T47D (cell line): ENCODE measurements at places on chromosomes 6 and 20.

DNA sequence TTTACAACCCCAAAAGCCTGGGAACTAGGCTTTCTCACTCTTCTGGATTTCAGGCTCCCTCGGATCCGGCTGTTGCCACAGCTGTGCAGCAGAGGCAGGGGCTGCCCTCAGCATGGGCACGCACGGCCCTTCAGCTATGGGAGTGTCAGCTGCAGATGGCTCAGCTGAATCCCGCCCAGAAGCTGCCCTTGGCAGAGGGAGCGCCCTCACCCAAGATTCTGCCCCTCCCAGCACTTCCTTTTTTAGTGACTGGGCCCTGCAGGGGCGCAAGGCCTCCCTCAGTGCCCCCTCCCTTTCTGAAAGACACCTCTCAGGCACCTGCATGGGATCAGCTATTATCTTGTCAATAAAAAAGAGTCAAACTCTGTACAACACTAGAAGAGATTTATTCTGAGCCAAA, 67.9 kb upstream of the THBS2 start:
- DNase-seq = no peak

DNA sequence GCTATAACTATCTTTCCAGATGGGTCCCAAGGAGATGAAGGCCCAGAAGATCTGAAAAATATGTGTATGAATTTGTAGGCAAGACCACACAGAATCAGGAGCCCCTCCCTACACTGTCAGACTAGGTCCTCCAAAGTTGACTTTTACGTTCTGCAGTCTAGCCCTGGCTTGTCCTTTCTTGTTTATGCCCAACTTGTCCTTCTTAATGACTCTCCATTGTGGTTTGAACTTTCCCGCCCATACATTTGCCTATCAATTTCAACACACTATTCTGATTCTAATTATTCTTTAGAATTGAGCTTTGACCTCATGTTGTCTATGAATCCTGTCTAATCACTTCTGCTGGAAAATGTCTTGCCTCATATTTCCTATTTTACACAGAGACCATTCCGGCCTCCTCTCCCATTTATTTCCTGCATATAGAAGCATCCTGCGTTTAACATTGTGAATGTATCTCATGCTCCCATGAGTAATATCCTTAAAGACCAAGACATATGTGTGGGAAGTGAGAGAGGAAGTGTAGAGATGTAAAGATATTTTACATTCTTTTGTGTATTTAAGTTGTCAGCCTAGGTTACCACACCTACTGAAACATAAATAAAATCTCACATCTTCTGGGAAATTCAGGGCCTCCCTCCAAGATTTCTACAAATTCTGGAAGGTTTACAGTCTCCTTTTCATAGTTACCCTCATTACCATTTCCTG, 348.3 kb downstream of the BCKDHB start:
- no peak for DNase-seq

GRCh38 chr20:17925141-17925939, 43.3 kb downstream of the SNX5 start:
- no peak for DNase-seq

- DNase-seq = no peak
Measured at GRCh38 chr6:154783229-154783628, 50.0 kb downstream of the SCAF8 start.

GRCh38 chr6:17318435-17319165, 37.4 kb downstream of the RBM24 start:
- DNase-seq = no peak

- no peak for DNase-seq
Measured at GRCh38 chr6:159983641-159984080, 14.8 kb downstream of the IGF2R start.

DNA sequence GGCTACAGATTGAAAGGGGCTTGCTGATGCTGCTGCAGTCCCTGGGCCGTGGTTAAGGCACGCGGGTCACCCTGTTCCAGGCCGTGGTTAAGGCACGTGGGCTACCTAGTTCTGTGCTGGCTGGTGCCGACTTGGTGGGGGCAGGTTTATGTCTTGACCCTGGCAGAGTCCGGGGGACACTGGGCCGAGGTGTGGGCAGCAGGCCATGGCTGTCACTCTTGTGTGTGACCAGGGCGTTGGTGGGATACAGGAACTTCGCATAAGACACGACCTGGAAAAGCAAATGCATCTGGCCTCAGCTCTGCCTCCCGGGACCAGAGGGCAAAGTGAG, 6.4 kb downstream of the RPS21 start:
- DNase-seq = no peak

GRCh38 chr20:35303382-35303734, 11.1 kb upstream of the FAM83C start:
- no peak for DNase-seq

GRCh38 chr6:2942914-2943563, 28.3 kb downstream of the SERPINB6 start:
- no peak for DNase-seq

DNA sequence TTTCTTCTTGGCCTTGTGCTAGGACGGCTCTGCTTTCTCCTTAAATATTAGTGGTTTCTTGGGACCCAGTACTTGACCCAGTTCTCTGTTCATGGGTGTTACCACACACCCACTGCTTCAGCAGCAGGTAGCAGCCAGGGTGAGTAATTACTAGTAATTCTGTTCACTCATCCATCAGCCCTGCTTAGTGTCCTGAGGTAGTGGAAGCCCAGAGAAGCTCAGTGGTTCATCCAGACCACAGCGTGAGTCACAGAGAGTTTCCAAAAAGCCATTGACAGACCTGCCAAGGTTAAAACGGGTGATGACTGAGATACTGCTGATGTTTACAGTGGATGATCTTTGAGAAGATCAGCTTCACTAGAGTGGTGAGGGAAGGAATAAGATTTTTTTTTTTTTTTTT, 51.7 kb upstream of the HINT3 start:
- no peak for DNase-seq

- no peak for DNase-seq
Measured at GRCh38 chr6:12351672-12352071, 61.5 kb downstream of the EDN1 start.

DNA sequence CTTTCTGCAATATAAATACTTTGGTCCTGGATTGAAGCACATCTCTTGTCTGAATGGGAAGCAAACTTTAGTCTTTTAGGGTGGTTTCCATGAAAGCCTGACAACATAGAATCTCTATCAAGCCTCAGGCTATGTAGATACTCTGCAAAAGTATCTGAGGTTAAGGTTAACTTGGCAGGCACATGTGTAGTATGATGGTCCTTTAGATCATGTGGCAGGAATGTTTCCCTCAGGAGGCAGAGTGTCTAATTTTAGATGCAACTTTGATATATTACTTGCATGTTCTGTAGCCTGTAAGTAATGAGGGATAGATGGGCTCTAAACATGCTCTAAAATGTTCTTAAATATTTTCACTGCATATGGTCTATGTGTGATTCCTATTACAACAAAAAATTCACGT, 8.2 kb downstream of the MYB start:
- DNase-seq = no peak

- DNase-seq = no peak
Measured at GRCh38 chr6:46730921-46731461, 4.2 kb downstream of the PLA2G7 start.

GRCh38 chr6:22575190-22575589, 5.8 kb downstream of the HDGFL1 start:
- DNase-seq = no peak

- DNase-seq = peak; percentile 59
Measured at GRCh38 chr6:6315660-6316059, 4.8 kb downstream of the F13A1 start.

DNA sequence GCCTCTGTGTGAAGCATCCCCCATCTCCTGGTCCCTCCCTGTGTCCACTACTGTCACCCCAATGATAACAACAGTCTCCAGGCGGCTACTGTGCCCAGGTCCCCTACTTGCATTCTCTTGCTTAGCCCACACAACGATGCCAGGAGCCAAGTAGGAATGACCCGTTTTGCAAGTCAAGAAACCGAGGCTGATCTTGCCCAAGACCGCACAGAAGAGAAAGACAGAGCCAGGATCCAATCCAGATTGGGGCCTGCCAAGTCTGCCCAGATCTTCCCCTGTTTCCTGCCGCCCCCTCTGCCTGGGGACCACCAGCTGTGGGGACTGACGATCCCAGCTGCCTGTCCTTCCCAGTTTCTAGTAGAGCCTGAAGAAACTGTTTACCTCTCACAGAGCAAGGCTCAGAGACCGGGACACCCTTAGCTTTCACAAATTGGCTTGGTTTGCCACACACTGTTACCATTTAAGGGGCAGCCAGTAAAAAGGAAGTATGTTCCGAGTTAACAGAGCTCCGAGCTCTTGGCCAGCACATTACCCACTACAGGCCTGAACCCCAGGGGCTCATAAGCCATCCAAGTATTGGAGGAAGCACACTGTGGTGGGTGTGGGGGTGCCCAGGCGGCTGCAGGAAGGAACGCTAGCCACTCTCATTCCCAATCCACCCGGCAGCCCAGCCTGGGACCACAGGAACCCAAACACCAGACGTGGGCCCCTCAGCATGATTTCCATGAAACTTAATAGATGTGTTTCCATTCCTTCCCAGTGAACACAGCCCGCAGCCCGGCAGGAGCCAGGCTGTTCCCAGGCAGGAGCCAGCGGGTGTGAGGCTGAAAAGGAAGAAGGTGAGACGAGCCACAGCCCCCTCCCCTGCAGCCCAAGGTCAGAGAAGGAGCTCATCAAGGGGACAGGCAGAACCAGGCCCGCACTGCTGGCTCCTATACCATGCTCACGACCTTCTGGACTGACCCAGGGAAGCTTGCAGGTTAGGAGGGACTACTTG, 7.9 kb downstream of the KIAA1755 start:
- no peak for DNase-seq

- DNase-seq = no peak
Measured at GRCh38 chr6:56532766-56533551, 109.7 kb downstream of the DST start.

DNA sequence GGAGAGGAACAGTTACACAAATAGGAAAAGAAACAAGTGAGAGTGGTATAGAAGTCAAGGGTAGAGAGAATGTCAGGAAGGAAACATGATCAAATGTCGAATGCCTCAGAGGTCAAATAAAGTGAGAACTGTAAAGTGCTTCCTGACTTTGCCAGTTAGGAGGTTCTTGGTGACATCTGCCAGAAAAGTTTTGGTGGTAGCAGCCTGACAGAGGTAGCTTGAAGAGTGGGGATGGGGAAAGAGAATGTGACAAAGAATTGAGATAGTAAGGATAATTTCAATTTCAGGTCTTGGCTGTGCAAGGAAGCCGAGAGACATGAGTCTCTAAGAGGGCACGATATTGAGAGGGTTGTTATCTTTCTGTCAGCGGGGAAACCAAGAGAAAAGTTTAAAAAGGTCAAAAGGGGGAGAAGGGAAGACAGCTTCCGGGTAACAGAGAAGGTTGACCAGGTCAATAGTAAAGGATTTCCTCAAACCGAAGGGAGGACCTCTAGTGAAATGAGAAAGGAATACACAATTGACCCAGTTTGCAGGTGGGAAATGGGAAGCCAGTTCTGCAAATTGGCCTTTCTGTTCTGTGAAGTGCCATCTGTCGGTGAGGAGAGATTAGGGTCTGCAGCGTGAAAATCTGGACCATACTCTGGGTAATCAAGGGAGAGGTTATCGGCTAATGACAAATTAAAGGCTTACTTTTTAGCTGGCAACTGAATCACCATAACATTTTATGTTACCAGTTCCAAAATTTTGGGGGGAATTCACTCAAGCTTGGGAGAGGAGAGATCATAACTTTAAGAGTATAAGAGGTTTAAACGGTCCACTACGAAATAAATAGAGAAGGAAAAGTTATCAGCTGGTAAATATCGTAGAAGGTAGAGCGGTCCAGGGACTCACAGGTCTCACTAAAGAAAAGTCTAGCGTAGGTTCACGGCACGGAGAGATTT, 973 bp upstream of the BRD2 start:
- peak; percentile 82 for DNase-seq

DNA sequence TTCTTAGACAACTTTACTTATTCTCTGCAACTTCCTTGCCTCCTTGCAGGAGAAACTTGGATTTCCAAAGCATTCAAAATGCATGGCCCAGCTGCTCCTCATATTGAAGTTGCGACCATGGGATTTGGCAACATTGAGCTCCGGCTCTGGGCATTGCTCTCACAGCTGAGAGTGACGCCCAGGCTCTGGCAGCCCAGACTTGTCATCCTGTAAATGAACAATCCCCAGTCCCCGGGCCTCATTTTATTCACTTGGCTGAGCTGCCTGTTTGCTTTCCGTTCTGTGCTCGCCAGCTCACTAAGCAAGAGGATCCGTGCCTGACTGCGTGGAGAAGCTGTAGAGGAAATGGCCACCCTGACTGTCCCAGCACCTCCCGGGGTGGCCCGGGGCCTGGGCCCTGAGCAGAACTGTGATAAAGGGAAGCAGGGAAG, 119.5 kb upstream of the CD93 start:
- DNase-seq = no peak

- no peak for DNase-seq
Measured at GRCh38 chr6:152957796-152958195, 25.0 kb downstream of the FBXO5 start.

- DNase-seq = no peak
Measured at GRCh38 chr6:40148882-40149573, 214.8 kb upstream of the MOCS1 start.

DNA sequence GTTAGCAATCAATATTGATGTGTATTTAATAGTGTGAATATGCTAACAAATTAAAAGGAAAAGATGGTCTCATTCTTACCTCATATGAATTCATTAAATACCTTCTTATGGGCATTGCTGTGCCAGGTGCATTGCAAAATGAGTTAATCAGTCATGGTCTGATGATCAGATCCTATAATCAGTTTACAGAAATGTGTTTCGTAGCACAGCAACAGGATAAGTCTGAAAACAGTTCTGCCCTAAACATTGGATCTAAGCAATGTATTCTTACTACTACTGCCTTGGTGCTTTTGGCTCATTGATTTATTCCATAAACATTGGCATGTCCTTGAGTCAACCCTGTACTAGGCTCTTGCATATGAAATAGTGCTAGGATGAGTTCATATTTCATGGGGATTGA, 417.0 kb upstream of the JAG1 start:
- DNase-seq = no peak

- no peak for DNase-seq
Measured at GRCh38 chr6:45692021-45692420, 314.3 kb upstream of the SUPT3H start.

GRCh38 chr6:139262519-139263300, 29.1 kb downstream of the TXLNB start:
- DNase-seq = no peak

- DNase-seq = no peak
Measured at GRCh38 chr20:3797592-3798372, 1.7 kb downstream of the CDC25B start.

GRCh38 chr20:59781226-59781625, 152.2 kb downstream of the SYCP2 start:
- no peak for DNase-seq

DNA sequence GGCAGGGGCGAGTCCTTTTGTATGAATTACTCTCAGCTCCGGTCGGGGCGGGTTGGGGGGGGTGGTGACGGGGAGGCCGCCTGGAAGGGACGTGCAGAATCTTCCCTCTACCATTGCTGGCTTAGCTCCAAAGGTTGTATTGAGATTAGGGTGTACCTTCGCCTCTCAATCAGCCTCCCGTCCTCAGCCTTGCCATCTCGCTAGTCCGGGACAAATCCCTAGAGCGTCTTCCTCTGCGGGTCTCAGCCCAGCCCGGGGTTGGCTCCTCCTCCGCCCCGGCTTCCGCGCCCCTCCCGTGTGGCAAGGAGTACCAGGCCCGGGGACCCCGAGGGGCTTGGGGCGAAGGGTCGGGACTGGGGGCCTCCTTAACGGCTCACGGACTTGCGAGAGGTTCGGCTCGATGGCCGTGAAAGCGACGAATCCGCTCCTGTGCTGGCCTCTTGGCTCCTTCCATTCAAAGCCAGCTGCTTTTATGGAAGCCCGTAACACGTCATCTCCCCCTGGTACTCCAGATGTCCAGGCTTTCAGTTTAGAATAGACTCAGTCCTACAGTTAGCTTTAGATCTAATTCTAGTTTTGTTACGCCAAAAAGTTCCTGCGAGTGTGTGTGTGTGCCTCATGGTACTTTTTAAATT, 636 bp upstream of the EEF1A1 start:
- peak; percentile 63 for DNase-seq
